ENCODE measurements at places on chromosomes 2 and 18.

GRCh38 chr2:168239281-168239680, 8.1 kb downstream of the STK39 start:
- no peak for DNase-seq

- DNase-seq = no peak
These were observed 814.5 kb upstream of the PIK3C3 start for GRCh38 chr18:41140506-41140905.

- DNase-seq = no peak
These were observed 30.0 kb downstream of the GALNT1 start for GRCh38 chr18:35611518-35611917.

- no peak for DNase-seq
These were observed 431.6 kb downstream of the PID1 start for GRCh38 chr2:228839421-228839876.

GRCh38 chr18:7349181-7349837, 118.4 kb downstream of the LRRC30 start:
- DNase-seq = no peak

- DNase-seq = no peak
These were observed 19.8 kb downstream of the TET3 start for GRCh38 chr2:74004212-74005182.

- no peak for DNase-seq
These were observed 221.2 kb downstream of the UXS1 start for GRCh38 chr2:105972927-105973326.
